Fibroblast of the aortic adventitia (primary cell): ENCODE measurements at places on chromosomes 13 and 19.

- no peak for DNase-seq
Measured at GRCh38 chr13:104837756-104838155, 1697.7 kb downstream of the EFNB2 start.

DNA sequence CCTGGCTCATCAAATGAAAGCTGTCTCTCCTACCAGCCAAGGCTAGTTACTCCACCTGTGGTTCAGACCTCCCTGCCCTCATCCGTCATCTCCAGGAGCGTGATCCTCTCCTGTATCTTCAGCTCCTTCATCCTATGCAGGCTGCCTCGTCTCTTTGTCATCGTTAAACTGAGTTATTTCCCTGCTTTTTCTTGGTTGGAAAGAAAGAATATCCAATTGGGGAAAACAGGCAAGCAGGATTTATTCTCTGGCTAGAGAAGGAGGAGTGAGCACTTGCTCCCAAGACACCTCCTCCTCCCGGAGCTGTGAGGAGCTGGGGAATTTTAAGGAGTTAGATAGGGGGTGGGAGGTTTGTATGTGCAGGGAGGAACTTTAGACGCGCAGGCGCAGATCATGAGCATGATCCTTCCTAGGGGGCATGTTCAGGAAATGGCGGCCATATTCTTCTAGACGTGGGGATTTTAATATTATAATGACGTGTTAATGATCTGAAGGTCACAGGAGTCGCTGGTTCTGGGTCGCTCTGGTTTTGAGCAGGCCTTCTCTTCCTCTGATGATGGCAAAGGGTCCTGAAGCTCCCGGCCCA, 156.4 kb upstream of the KL start:
- DNase-seq, result no peak

GRCh38 chr19:3194106-3195087, 8.7 kb downstream of the NCLN start:
- DNase-seq, result no peak

- DNase-seq, result no peak
Measured at GRCh38 chr19:19866611-19867248, 1.0 kb downstream of the ZNF253 start.

- DNase-seq, result no peak
Measured at GRCh38 chr19:40599331-40599901, 1.8 kb upstream of the LTBP4 start.

DNA sequence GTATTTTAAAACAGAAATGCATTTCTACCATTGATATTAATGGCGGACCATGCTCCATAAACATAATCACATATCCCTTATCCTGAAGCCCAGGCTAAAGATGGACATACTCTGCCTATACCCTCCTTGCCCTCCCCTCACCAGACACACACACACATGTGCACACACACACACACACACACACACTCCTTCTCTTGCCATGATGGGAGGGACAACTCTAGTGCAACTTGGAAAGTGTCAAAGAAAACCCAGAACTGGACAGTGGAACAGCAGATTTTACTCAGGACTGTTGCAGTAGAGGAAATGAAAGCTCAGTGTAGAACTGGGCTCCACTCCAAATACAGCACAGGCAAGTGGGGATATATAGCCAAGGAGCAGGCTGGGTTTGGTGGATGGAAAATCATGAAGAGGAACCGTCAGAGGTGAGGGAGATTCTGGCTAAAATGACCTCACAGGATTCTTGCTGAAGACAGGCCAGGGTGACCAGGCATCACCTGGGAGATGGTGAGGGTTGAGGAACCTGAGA, 40.8 kb downstream of the TNFRSF19 start:
- DNase-seq, result peak; percentile 74

- peak; percentile 86 for DNase-seq
Measured at GRCh38 chr13:93180356-93180969, 46.1 kb upstream of the GPC6 start.
